C1 segment of cervical spinal cord (tissue), 14 donors: ENCODE measurements at places on chromosomes 2 and 18.
A peak's percentile ranks its signal among the peaks of the same experiment; 100 is the strongest.

- DNase-seq, result no peak
These were observed 94.6 kb downstream of the PTGR3 start for GRCh38 chr18:75114231-75114764.

- peak; percentile 1 for DNase-seq
These were observed 1008.5 kb upstream of the FANCL start for GRCh38 chr2:59249441-59250306.

DNA sequence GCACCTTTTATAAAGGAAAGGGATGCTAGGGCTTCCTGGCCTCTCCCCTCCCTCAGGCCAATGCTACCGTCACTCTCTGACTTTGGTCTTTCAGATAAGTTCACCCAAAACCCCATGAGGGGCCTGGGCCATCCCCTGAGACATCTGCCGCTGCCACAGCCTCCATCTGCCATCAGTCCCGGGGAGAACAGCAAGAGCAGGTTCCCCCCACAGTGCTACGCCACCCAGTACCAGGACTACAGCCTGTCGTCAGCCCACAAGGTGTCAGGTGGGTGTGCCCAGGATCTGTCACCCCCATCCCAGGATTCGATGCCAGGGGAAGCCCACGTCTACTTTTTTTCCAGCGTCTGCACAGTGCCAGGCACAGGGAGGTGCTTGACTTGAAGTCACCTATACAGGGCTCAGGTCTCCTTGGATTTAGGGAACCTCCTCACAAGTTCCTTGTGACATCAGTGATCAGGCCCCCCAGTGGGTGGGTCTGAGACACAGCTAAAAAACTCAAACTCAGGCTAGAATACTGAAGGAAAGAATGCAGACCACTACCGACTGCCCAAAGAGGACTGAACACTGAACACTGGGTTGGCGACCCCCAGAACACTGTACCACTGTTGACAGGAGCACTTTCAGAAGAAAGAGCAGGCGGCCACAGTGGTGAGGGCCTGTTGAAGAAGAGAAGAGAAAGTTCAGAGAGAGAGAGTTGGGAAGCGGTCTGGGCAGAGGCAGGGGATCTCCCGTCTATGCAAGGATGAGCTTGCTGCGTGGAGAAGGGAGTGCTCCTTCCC lies 85.3 kb downstream of the EPAS1 start:
- DNase-seq, result no peak

DNA sequence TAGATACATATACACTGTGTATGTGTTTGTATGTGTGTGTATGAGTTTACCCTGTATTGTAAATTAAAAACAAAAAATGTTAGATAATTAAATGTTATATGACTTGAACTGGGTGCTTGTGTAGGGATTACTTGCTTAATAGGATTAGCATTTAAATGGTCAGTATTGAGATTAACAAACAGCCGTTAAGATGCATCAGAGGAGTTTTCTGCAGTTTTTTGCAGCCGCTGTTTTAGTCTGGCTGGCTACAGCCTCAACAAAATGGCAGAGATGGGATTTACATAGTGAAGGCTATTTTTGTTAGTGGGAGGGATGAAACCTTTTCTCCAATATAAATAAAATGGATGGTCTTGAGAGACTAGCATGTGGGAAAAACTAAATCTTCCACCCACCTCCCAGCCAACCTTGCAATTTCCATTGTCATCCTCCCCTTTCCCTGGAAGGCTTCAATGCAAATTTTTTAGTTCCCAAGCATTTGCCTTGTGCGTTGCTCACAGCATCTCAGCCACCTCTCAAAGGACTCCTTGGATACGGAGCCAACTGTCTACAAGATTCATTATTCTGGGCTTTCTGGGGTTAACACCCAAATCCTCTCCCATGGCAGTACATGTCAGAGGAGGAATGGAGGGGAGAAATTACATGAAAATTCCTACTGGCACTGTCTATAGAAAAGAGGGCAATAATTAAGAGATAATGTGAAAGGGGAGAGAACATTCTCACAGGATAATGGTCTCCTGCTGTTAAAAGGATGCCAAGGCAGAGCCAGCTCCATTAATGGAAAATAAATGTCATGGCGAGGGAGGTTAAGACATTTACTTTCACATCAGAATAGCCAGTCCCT lies 351.9 kb downstream of the CDH2 start:
- DNase-seq, result no peak

GRCh38 chr2:95389245-95390119 lies 13.0 kb upstream of the FAHD2A start:
- DNase-seq, result peak; percentile 4

DNA sequence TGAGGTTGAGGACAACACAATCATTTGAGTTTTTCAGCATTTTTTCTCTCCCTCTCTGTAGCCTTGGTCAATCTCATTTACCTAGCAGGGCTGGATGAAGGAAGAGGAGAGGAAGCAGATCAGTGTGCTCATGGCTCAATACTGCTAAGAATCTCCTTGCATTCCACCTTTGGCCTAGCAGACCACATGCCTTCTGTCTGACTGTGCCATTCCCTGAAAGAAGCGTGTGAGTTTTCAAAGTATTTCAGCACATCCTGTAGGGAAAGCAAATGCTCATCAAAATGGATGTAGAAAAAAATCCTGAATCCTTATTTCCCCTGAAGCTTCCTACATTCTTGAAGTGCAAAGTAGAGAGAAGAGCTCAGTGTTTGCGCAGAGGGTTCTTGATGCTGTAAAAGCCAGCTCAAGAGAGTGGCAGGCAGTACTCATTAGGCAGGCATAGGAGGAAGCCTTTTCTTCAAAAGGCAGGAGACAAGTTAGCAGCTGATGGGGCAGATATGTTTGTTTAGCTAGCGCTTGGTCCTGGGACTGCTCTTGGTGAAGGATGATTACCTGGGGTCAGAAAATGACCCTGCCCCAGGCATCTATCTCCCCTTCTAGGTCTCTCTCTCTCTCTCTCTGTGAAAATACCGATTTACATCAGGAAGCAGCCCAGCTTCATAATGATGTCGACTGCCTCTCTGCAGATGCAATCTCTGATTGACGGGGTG lies 14.4 kb upstream of the PIK3C3 start:
- DNase-seq, result no peak

- no peak for DNase-seq
These were observed 52.4 kb upstream of the ARL5A start for GRCh38 chr2:151880586-151880985.

- DNase-seq, result no peak
These were observed 46.0 kb downstream of the GAREM1 start for GRCh38 chr18:32424696-32425095.

- no peak for DNase-seq
These were observed 48.3 kb downstream of the TNS1 start for GRCh38 chr2:217954469-217954868.

DNA sequence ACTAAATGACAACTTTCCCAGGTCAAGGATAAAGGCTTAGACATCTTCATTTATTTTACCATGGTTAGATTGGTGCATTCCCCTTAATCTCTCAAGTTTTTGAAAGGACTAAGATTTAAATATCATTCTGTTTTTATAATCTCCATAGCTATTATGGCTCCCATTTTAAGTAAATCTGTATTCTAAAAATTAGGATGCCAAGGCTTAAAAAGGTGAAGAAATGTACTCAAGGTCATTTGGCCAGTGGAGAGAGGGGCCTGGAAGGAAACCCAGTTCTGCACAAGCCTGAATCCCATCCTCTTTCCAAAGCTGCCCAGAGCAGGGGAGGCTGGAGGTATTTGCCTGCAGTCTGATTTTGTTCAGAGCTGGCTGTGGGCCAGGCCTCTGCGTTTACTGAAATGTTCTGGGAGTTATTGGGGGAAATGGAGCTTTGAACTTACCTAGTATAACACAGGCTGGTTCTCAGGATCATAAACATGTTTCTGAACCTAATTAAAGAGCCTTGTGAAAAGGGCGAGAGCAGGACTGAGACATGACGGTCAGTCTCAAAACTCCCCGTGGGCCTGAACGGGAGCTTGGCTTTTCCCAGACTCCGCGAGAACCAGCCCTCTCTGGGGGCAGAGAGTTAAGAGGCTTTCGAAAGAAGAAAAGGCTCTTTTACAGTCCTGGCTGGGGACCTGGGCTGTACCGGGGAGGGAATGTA lies 85.6 kb downstream of the DDX1 start:
- no peak for DNase-seq

GRCh38 chr2:31475692-31476091 lies 61.1 kb upstream of the XDH start:
- no peak for DNase-seq
